ENCODE measurements at places on chromosomes 13 and 19.

- DNase-seq, result no peak
Observed at GRCh38 chr13:31011193-31011860, 78.9 kb downstream of the TEX26 start.

GRCh38 chr19:55208880-55209692 is at the start of gene PTPRH:
Gene PTPRH, minus strand, starts transcription at chr19:55209501. Its CDS starts 68 bp downstream, at chr19:55209433.
- DNase-seq, result no peak

DNA sequence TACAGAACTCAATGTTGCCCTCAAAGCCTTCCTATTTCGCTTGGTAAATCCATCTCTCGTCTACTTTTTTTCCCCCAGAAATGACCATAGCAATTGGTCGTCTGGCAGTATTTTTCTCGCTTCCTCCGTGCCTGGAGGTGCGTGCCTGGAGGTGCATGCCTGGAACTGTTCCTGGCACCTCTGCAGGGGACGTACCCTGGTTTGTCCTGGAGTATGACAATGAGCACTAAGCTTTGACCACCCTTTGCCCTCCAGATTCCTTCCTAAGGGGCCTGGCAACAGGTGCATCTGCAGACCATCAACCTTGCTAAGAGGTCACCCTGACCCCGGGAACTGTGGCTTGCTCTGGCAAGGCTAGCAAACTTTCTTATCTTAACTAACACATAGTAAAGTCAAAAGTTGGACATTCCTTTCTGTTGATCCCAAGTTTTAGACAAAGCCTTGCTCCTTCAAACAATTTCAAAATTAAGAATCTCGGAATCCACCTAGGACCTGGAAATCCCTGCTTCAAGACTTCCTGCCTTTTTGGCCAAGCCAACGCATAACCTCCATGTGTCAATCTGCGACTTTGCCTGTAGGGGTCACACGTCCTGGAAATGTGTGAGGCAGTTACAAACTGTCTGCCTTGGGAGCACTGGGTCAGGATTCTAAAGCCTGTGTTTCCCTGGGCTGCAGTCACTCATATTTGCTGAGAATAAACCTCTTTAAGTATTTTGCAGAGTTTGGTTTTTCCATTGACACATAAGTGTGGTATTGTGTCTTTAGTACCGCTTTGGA is 28.8 kb upstream of the TUBGCP3 start:
- peak; percentile 33 for DNase-seq

DNA sequence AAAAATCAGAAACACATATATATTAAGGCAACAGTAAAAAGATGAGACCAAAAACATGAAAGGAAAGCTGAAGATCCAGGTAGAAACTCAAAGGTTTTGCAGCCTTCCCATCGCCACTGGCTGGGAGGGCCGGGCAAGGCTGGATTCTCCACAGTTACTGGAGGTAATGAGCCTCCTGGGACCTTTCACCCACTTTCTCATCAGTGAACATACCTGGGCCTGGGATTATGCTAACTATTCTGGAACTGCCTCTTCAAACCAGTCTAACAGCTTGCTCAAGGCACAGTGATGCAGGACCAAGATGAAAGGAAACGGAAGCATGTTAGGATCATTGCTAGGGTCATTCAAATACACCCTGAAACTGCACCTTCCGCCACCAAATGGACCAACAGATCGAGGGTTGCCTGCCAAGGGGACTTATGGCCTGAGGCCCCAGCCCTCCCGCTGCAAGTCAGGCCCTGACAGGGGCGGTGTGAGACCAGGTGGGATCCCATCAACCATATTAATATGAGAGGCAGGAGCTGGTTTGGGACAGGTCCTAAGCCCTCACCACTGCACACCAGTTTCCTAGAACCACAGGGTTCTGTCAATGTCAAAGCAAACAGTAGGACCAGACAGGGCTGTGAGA is 28.4 kb upstream of the ATP12A start:
- DNase-seq, result no peak

DNA sequence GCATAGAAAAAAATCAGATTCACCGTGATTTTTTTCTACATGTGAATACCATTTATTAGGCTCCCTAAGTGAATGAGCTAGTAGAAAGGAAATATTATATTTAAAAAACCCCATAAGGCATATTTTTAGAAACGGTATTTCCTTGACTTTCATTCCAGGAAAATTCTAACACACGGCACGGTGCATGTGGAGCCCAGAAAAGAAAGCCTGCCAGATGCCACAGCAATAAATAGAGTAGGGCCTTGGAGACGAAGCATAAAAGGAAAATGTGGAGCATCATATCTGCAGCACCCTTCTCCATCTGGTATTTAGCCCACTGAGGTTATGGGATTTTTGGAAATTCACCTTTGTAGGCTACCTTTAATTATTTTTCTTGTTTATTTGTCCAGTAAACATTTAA is 314.4 kb downstream of the ENOX1 start:
- DNase-seq, result no peak

DNA sequence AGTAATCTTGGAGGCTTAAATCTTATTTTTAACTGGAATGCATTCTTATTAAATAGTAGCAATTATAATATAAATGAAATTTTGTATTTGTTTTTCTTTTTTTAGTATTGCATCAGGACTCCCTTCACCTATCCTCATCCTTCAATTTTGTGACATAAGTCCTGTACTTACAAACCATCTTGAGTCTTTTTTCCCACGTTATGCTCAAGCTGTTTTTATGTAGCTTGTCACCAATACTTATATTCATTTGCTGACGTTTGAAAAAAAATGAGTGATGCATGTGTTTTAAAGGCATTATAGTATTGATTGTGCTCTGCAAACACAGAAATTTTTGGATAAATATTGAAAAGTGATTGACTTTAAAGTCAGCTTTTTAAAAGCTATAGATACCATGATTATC is 888 bp downstream of the GPR18 start:
- DNase-seq, result no peak

GRCh38 chr13:30561511-30561910 is 56.2 kb upstream of the USPL1 start:
- DNase-seq, result peak; percentile 80

DNA sequence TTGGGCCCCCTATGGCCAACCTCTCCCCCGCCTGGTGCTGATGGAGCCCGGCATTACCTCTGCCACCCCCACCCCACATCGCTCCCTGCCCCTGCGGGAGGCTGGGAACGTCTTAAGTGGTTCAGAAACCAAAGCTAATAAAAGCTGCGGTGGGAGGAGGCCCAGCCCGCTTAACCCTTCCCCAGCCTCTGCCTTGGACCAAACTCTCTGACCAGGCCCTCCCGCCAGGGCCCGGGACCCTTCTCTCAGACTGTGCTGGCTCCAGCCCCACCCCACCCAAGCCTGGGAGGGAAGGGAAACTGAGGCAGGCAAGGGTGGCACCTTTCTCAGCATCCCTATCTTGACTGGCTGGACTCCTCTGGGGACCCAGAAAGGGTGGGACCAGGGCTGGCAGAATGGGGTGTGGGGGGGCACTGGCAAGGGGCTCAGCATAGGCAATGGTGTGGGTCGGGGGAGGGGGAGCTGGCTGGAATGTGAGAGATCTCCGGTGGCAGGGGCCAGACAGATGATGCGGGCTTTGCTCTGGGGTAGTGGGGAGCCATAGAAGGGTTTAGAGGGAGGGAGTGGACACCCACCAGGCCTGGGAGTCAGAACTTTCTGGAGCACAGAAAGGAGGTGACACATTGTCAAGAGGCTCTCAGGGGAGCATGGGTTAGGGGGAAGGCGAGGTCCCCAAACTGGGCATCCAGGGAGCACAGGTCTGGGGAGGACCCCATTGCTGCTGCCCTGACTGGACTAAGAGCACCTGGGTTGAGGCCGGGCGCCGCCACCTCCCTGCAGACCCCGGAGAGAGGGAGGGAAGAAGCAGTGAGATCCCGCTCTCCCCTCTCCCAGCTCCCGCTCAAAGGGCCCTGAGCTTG is 21.9 kb downstream of the SMIM24 start:
- peak; percentile 69 for DNase-seq

- no peak for DNase-seq
Observed at GRCh38 chr13:73222627-73223305, 164.0 kb downstream of the KLF5 start.

DNA sequence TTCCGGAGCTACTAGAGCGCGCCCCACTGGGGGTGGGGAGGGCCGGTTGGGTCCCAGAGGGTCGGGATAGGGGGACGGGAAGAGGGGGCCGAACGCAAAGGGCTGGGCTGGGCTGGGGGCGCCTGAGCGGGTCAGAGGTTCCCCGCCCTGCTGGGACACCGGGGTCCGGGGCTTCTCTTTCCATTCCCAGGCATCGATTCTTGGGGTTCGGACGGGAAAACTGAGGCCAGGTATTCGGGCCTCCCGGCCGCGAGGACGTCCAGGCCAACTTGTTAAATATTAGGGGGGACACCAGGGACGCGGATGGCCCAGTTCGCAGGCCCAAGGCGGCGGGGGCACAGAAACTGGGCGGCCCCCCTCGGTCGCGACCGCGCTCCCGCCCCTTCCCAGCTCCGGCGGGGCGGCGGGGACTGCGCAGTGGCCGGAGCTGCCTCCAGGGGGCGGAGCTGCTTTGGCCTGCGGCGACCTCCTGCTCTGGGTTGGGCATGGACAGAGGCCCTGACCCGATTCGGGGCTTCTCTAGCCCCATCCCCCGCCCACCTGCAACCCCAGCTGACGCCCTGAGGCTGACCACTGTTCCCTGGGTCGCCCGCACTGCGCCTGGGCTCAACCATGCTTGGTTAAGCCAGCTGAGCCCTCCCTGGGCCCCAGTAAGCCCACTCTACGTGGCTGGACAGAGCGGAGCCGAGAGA is 1.2 kb upstream of the KLF16 start:
- DNase-seq, result peak; percentile 61

- no peak for DNase-seq
Observed at GRCh38 chr13:113607889-113608635, 23.5 kb downstream of the TFDP1 start.

GRCh38 chr13:70959035-70959775 is 851.0 kb upstream of the KLHL1 start:
- DNase-seq, result no peak

DNA sequence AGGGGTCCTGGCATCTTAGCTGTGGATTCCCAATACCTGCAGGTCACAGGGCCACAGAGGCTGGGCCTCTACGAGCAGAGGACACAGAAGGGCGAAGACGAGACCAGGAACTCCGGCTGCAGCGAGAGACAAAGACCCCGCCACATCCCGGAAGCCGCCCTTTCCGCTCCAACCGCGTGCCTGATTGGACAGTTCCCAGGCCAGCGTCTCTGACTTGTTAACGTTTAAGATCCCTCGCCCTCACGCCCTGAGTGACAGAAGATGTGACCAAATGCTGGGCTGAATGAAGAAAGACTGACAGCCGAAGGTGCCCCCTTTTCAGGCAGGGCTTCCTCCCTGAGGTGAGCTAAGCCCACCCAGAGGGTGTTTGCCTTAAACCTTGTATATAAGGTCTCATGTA is at the start of gene ZNF98:
ZNF98 (minus strand) TSS at position 136 of the 400 bp plus-strand sequence; CDS start at position 14, 122 bp downstream.
- no peak for DNase-seq

GRCh38 chr19:40217934-40218890 is at the start of gene TTC9B:
Gene TTC9B, minus strand, starts transcription at chr19:40218384. Its CDS starts 3 bp downstream, at chr19:40218381.
- peak; percentile 36 for DNase-seq

DNA sequence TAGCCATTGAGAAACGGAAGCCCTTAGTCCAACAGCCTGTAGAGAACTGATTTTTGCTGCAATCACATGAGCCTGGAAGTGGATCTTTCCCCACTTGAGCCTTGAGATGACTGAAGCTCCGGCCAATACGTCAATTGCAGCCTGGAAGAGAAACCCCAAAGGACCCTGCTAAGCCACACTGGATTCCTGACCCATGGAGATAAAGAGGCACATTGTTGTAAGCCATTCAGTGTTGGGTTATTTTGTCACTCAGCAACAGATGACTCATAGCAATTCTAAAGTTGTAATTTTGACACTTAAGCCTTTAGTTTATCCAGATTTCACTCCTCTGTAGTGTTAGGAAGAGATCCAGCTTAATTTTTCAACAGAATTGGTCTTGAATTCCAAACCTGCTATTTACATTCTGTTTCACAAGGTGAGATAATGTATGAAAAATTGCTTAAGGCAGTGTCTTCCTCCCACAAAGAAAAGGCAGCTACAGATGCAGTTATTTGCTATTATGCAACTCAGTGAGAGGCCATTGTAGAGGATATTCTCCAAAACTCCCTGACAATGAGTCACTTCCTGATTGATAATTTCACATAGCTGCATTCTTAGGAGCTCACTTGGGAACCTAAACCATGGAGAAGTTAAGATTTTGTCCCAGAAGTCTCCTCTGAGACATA is 59.4 kb upstream of the TSHZ3 start:
- DNase-seq, result peak; percentile 89

DNA sequence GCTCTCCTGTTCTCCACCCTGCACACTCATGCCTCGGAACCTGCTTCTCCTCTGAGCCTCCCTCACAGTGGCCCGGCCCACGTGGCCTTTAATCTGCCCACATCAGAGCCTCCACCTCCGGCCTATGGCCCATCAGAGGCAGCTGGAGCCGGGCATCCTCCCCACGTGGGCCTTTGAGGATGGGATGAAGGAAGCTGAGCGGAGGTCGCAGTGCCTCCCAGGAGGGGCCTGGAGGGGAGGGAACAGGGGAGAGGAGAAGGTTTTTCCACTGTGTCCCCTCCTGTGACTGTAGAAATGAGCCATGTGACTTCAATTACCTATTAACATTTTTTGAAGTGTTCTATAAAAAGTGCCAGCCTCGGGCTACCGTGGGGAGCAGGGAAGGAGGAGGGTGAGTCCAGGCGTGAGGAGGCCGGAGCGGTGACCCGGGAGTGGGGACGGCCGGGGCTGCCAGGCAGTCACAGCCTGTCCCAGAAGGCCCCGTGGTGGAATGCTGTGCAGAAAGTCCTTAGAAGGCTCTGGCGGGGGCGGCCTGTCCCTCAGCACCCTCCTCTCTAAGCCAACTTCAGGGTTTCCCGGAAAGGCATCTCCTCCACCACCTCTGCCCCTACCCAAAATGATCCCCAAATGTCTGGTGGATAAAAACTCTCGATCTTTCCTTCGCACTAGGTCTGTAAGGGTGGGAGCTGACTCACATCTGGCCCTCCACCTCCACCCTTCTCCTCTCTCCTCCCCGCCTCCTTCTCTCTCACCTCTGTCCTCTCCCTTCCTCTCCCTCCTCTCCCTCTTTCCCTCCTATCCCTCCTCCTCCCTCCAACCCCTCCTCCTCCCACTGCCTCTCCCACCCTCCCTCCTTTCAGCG is 24.8 kb upstream of the SLC1A5 start:
- no peak for DNase-seq

GRCh38 chr13:25137788-25138115 is 34.3 kb downstream of the AMER2 start:
- DNase-seq, result no peak

DNA sequence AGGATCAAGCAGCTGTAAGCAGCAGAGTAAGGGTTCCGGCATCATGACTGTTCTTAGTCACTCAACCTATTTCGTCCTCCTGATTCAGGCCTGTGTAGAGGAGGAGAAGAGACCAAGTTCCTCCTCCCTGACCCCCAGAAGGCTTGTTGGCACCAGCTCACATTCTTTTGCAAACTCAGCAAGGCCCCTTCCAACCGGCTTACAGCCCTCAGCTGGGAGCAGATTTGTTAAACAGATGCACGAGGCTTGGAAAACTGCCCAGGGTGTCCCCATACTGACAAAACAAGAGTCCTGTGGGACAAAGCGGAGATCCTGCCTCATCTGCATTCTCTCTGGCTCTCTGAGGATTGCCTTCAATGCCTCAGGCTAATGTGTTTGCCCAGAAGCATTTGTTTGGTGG is 113.2 kb upstream of the SOX21 start:
- peak; percentile 22 for DNase-seq

- no peak for DNase-seq
Observed at GRCh38 chr19:30686826-30687566, 314.8 kb downstream of the ZNF536 start.
